ENCODE measurements at places on chromosomes 12 and 14.
A peak's percentile ranks its signal among the peaks of the same experiment; 100 is the strongest.

GRCh38 chr14:52077256-52077979, 8.6 kb upstream of the NID2 start:
- DNase-seq: no peak

DNA sequence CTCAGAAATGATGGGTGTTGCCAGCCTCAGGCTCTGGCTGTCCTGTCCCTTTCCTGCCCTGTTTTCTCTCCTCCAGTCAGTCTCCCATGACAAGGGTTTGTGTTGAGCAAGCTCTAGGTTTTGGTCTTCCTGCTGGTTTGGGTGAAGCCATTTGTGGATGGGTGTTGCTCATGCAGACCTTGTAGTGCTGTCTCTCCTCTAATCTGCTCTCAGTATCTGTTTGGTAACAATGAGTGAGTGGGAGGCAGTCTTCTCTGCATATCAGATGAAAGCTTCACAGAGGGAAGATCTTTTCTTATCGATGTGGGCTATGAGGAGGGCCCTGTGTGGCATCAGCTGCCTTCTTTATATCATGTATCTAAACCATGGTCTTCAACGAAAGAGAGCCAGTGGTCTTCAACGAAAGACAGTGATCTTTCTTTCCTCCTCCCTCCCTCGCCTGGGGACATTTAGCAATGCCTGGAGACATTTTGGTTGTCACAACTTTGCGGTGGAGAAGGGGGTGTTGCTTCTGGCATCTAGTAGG, 3.6 kb downstream of the CMA1 start:
- DNase-seq: no peak

GRCh38 chr12:3832738-3833137, 40.5 kb downstream of the PARP11 start:
- DNase-seq: no peak

- peak; percentile 90 for DNase-seq
Observed at GRCh38 chr14:100850841-100851585, 25.1 kb downstream of the MEG3 start.

All from stimulated activated CD4-positive, alpha-beta T cell treated with anti-CD3 and anti-CD28 coated beads, Interleukin-4, amount 100 ng/mL, for 48 hours (primary cell).